ENCODE measurements at places on chromosomes 5 and 9. TPM values are rescaled to one million over a fixed set of nuclear protein-coding genes. Genes with fewer than 3 reads are reported as not detected.

FIBCD1 gene
- total RNA-seq: not detected

GRCh38 chr5:150503386-150503785 lies 4.5 kb upstream of the NDST1 start:
- no peak for DNase-seq

DNA sequence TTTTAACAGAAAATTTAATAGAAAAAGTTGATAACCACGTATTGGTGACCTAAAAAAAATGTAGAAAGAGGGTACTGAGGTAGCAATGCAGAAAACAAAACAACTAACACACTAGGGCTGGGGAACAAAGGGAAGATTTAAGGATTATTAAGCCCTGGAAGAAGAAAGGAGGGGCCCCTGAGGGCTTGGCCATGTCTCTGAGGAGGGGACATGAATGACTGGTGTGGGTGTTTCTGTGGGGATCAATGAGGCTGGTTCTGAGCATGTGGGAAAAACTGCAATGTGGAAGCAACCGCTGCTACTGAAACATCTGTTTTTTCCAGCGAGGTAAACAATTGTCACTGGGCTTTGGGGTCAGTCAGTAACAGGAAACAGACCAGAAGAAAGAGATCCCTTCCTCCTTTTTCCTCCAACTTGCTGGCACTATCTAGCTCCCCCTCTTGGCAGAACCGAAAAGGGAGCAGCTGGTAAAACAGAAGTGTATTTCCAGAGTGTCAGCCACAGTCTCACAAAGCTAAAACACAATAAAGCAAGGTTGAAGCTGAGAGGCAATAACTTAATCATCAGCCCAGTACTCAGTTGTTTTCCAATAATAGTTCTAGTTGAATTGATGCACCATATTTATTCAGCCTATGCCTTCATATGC lies 48.3 kb downstream of the ATPSCKMT start:
- no peak for DNase-seq

DNA sequence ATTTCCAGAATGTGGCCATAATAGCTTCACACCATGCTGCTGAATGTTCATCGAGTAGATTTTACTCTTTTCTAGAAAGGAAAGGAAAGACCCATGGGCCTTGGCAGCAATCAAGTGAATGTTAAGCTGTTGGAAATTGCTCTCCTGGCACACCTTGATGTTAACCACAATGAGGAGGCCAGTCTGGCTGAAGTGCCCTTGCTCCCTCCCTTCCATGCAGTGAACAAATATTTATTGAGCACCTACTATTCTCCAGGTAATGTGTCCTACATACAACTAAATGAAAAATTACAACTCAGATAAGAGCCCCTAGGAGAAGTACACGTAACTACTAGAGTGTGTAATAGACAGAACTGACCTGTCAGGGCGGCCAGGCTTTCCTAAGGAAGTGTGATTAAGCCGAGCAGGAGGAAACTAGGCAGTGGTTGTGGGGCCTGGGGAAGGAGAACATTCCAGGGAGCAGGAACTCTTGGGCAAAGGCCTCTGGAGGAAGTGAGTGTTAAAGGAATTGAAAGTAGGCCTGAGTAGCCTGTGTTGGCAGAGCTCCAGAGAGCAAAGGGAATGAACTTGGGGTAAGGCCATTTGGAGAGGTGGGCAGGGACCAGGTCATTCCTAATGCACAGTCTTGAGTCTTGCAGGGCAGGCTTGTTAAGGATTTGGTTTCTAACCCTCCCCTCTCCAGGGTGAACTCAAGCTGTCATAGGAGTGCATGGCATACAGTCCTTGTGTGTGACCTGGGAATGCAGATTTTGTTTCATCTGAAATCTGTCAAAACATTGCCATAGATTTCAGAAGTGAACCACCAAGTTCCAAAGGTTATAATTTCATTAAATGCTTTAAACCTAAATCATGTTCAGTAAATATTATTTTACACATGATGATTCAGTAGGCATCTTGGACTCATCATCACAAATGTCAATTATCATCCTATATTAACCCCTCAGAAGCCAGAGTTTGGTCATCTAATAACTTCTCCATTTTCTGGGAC lies 9.0 kb upstream of the ZSWIM6 start:
- no peak for DNase-seq

DNA sequence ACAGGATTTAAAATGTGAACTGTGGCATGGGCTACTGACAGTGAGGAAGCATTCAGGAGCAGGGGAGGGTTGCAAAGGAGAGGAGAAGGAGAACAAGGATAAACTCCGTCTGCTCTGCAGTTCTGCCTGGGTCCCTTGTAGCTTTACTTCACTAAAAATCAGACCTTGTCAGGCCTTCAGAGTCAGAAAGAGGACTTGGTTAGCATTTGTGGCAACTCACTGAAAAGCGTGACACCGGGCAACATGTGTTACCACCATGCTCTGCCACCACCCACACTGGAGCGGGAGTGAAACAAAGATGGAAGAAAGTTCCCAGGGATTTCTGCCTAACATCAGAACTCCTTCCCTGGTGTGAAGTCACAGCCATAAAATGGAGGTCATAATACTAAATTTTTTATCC lies 19.3 kb downstream of the FYB1 start:
- DNase-seq: no peak

- DNase-seq: no peak
Observed at GRCh38 chr9:135073741-135074305, 13.6 kb upstream of the OLFM1 start.

- no peak for DNase-seq
Observed at GRCh38 chr5:81854915-81855314, 104.0 kb upstream of the SSBP2 start.

GRCh38 chr5:180007582-180007981 lies 64.0 kb downstream of the RNF130 start:
- DNase-seq: no peak

DNA sequence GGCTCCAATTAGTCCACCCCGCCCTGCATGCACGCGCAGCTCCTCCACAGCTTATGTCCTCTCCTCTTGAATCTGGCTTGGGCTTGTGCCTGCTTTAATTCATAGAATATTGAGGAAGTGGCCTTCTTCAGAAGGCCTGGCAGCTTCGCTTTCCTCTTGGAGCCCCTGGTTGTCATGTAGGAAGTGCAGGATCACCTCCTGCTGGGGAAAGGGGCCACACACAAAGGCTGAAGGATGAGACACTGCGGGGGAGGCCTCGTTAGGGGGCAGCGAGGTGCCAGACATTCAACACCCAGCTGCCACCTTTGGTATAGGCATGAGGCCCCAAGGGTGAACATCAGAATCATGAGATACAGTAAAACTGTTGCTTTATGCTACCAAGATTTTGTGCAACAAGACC lies 2.7 kb upstream of the CNOT6 start:
- no peak for DNase-seq

- DNase-seq: no peak
Observed at GRCh38 chr5:116144103-116144502, 59.3 kb downstream of the COMMD10 start.

- DNase-seq: no peak
Observed at GRCh38 chr5:171668097-171668412, 117.6 kb upstream of the SMIM23 start.

AK1 gene
- 46.5 TPM for total RNA-seq

- DNase-seq: no peak
Observed at GRCh38 chr9:135023088-135023785, 64.2 kb upstream of the OLFM1 start.

SLC6A3 gene
- not detected for total RNA-seq

PCDHB10 gene
- 5.5 TPM for total RNA-seq

GRCh38 chr5:179348011-179348530 lies 2.8 kb upstream of the ADAMTS2 start:
- DNase-seq: no peak

PRLR gene
- total RNA-seq: 5.7 TPM

DNA sequence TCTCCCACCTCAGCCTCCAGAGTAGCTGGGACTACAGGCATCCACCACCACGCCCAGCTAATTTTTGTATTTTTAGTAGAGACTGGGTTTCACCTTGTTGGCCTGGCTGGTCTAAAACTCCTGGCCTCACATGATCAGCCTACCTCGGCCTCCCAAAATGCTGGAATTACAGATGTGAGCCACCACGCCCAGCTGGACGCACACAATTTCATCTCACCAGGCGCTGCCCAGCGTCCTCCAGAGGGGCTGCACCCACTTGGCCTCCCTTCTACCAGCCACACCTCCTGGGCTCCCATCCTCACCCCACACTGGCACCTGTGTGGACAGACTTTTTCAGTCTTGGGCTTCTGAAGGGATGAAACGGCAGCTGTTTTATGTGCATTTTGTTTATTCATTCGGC lies 3.8 kb upstream of the EXOC3 start:
- peak; percentile 5 for DNase-seq

DNA sequence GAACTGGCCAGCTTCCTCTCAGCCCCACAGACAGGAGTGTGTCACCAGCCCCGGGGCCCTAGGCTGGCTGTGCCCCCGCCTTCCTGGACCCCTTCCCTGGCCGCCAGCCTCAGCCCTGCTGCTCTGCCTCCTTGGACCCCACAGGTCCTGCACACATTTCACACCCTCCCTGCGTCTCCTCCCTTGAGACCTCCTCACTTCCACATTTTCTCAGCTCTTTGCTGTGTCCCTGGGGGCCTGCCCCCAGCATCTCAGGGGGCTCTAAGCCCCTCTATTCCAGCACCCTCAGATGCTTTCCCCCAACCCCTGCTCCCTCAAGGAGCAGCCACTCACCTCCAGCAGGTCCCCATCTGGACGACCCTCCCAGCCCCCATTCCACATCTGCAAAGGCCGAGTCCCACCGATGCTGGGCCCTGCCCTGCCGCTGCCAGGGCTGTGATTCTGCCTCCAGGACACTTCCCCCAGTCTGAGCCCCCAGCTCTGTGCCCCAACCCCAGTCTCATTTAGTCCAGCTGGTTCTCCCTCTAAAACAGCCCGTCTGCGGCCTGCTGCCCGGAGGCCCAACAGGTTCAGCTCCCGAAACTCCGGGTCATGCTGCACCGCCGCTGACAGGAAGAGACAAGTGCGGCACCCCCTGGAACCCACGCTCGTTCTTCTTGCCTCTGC lies 4.2 kb downstream of the SLC34A3 start:
- no peak for DNase-seq

- peak; percentile 29 for DNase-seq
Observed at GRCh38 chr5:173823721-173824567, 64.2 kb upstream of the CPEB4 start.

DNA sequence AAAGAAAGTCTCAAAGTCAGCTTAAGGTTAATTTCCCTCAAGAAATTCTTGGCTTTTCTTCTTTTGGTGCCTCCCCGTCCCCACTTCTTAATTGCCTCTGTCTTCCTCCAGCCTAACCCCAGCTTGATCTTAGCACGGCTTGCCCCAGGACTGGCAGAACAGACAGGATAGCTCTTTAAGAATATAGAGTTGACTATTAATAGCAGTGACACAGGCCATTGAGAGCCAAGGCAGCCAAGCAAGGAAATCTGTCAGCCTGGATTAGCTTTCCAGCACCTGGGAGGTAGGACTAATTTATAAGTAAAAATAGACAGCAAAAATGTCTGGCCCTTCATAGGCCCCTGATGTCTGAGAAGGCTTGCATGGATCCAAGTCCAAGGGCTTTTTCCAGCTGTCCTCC lies 384.6 kb upstream of the SLC30A5 start:
- no peak for DNase-seq
